Psoas muscle (tissue), 8 donors: ENCODE measurements at places on chromosomes 6 and 20.

- no peak for DNase-seq
Observed at GRCh38 chr6:43221046-43221972, 8.0 kb downstream of the DNPH1 start.

DNA sequence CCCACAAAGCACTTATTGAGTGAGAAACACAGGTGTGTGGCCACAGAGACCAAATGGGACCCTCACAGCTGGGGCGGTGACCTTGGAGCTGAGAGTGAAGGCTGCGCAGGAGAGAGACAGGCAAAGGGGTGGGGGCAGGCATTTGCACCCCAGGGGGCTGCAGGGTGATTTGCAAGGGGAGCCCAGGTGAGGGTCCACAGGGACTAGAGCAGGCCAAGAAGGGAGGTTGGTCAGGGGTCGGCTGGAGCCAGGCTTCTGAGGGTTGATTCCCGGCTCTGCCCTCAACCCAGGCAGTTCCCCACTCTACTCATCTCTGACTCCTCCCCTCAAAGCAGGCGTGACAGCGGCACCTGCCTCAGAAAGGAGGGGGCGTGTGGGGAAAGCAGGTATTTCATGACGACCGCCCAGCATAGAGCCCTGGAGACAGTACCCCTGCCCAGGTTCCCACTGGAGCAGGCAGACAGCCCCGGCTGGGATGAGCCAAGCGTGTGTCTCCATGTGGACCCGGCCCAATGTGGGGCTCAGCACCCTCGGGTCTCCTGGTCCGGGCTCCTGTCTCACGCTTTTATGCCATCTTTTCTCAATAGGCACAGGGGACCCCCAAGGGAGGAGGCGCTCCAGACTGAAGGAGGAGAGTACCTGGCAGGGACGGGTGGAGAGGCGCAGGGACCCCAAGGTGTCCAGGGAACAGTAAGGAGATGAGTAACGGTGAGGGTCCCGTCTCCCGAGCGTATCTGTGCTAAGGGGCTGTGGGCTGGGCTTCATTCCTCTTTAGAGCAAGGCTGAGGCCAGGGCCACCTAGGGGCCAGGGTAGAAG is 3.1 kb upstream of the MRGBP start:
- DNase-seq, result no peak

DNA sequence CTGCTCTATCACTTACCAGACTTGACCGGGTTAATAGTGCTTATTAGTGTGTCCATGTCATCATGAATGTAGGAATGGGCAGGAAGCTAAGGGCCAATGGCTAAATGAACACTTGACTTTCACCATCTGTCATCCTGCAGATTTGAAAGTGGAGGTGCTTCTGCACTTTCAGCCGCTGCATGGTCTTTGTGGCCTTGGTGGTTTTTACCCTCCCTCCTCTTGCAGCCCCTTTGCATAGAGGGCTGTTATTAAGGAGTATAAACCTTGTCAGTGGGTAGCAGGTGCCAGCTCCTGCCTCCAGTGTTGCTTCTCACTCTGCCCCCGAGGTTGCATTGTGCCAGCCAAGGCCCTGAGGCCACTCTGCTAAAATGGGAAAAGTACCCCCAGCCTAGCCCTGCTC is 122.2 kb upstream of the TNFAIP3 start:
- no peak for DNase-seq

DNA sequence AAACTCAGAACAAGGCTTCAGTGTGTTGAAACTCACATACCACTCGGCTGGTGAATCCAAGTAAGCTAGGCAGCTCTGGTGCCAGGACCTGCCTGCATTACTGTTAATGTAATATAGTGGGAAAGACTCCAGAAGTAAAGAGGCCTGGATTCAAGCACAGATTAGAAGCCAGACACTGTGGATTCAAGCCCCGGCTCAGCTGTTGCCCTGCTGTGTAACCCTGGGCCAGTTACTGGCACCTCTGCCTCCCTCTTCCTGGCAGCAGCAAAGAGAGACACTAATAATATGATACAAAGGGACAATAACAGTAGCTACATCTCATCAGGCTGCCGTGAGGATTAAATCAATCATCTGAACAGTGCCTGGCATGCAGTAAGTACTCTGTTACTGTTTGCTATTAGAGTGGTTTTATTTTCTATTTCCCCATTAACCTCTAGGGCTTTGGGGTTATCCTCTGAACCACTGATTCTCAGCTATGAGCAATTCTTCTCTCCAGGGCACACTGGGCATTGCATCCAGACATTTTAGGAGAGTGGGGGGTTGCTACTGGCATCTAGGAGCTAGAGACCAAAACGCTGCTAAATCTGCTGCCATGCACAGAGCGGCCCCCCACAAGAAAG is 92.9 kb downstream of the ZMYND8 start:
- no peak for DNase-seq

GRCh38 chr6:134152767-134153485 is 100.5 kb upstream of the SLC2A12 start:
- DNase-seq, result no peak

DNA sequence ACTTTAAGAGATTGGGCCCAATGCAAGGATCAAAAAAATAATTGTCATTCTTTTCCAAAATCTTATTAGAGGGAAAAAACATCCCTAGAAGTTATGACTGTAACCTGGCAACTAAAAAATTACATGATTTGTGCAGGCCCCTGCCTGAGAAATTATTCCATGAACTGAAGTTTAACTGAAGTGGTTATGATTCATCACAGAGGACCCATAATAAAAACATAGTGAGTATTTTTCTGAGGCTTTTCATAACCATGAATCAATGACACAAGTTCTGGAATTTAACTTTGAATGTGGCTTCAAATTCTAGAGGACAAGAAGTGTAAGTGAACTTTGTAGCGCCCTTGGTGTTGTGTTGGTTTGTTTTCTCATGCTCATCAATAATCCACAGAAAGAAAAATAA is 31.1 kb upstream of the CARMIL1 start:
- no peak for DNase-seq

- DNase-seq, result peak; percentile 81
Observed at GRCh38 chr6:57221936-57222742, at the start of gene RAB23. TSS of gene RAB23 (minus strand) at chr6:57222307. CDS start at chr6:57210380, 11,927 bp downstream.

DNA sequence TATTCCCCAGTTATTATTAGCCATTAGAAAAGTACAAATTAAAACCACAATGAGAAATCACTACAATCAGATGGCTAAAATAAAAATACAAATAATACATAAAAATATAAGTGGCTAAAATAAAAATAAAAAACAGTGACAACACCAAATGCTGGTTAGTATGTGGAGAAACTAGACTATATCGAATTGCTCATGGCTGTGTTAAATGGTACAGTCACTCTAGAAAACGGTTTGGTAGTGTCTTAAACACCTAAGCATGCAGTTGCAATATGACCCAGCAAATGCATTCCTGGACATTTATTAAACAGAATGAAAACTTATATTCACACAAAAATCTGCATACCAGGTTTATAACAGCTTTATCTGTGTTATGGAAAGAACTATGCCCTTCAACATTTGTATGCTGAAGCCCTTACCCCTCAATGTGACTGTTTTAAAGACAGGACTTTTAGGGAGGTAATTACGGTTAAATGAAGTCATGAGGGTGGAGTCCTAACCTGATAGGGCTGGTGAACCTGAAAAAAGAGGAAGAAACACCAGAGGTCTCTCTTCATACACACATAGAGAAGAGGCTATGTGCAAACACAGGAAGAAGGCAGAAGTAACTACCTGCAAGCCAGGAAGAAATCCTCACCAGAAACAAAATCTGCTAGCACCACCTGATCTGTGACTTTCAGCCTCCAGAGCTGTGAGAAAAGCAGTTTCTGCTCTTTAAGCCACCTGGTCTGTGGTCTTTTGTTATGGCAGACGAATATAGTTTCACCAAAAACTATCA is 84.9 kb downstream of the ASCC3 start:
- DNase-seq, result no peak

DNA sequence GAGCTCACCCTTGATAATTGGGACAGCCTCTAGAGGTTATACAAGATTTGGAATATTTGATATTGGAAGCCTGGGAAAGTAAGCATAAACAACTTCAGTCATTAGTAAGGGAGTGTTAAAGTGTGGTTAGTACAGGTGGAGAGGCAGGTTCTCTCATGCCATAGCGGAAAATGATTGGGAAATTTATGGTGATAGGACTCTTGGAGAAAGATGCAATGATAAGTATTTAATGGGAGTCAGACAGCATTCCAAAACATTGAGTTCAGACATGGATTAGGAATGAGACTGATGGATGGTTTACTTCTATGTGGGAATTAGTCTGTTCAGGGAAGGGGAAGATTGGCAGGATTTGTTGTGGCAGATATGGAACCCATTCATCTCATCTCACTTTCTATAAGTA is 152.7 kb downstream of the MCHR2 start:
- no peak for DNase-seq

DNA sequence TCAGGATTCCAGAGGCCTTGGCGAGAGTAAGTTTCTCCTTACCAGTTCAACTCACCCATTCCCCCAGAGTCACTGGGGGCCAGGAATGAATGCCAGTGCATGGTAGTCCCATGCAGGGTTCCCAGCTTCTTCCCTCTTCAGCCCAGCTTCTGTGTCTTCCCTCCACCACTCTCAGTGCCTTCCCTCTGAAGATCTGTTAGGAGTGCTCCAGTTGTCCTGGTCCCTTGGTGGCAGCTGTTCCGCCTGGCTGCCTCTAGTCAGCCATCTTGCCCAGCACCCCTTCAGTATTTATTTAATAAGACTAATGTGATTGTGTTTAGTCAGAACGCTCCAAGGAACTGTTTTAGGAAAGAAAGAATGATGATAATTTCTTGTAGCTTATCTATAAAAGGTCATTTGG is 23.1 kb downstream of the FIG4 start:
- DNase-seq, result no peak

DNA sequence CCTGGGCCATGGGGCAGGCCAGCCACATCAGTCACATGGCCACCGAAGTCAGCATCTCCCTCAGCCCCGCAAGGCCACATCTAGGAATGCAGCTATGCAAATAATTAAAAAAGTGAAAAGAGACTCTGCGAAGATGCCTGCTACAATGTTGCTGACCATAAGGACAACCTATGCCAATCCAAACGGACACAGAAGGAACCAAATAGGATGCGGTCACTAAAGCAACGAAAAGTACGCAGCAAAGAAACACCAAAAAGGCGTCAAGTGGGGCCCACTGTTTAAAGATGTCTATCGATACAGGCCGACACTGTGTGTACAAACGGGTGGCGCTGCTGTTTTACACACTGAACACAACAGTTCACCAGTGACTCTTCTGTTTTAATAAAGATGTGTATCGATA is 56.4 kb downstream of the TAF4 start:
- DNase-seq, result no peak

DNA sequence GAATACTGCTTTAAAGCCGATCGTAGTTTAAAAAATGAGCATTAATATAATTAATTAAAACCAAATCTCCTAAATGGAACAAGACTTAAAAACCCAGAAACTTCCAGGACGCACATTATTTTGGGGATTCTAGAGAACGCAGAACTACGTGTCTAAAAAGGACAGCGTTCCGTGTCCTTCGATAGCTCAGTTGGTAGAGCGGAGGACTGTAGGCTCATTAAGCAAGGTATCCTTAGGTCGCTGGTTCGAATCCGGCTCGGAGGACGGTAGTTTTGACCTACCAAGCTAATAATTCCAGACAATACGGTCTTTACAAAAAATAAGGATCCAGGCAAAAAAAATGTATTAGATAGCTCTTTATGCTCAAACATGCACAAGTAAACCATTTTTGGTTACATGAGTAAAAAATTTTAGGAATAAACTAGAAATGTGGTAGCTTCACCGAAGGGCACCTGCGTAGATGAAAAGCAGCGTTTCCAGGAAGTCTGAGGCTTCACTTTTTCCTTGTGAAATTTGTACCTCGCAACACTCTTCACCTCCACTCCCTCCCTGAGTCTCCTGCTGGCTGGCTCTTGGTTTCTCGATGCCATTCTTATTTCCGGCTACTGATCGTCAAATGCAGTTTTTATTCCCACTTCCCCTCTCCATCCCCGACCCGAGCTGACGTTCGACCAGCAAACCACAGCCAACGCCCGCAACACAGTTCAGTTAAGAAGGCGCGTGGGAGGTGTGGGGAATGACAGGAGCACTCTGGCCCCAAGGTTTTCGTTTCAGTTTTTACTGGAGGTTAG is 19.6 kb upstream of the ABT1 start:
- DNase-seq, result peak; percentile 68

DNA sequence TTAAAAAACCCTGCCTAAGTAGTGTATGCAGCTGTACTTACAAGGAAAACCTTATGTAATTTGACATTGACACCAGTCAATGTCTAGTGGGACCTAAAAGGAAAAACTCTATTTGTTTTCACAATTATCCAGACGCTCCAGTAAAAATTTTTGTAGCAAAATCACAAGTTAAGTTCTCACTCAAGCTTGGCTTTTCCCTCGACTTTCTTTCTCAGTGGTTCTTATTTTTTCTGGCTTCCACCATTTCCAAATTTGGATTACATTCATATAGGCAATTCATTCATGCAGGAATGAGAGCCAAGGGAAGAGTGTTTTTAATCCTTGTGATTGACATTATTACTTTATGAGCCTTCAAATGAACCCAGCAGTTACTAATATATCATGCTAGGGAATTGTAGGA is 66.0 kb upstream of the ADGRG6 start:
- DNase-seq, result no peak

DNA sequence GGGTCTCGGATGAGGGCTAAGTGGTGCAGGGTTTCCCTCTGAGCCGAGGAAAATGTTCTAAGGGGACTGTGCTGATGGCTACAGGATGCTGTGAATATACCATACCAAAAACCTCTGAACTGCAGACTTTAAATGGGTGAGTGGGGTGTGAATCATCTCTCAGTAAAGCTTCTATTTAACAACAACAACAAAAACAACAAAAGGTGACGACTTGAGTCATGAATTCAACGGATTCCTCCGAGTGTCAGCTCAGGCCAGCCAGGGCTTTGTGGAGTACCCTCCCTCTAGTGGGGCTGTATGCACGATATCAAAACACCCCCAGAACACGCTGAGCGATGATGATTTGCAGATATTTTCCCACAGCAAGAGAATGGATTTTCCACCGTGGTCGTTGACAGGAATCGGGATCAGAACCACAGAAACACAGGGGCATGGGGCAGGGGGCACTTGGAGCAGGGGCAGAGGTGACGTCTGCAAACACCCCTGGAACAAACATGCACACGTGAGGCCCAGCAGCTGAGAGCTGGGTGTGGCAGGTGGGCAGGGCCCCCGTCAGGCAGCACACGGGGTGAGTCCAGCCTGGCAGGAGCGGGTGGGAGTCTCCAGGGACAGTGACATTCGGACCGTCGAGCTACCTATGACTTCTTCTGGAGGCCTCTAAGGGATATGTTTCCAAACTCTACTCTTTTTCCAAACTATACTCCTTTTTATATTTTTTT is 38.6 kb downstream of the SLC2A4RG start:
- no peak for DNase-seq

GRCh38 chr6:65776332-65776731 is 69.3 kb upstream of the EYS start:
- no peak for DNase-seq
